Activated CD4-positive, alpha-beta T cell treated with anti-CD3 and anti-CD28 coated beads, Interleukin-2, amount 50 U/mL, for 16 hours (primary cell): ENCODE measurements at places on chromosomes 7 and 10.

DNA sequence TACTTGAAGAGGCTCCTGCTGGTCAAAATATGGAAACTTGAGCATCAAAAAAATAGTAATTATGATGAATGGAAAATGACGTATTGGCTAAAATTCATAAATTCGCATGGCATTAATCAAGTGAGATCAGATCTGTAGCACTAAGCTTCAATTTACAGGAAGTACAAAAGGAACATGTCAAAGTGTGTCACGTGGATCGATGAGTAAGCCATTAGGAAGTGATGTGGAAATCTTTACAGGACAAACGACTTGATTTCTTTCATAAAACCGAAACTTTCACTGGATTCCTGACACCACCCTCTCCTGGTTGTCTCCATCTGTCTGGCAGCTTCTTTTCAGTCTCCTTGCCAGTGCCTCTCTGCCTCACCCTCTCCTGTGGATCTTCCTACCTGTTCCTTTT, 25.8 kb downstream of the AKR1C8 start:
- no peak for DNase-seq

GRCh38 chr7:55478700-55479099, 93.6 kb downstream of the VOPP1 start:
- DNase-seq: no peak

GRCh38 chr7:66503551-66504031, 125.1 kb upstream of the KCTD7 start:
- DNase-seq: no peak

DNA sequence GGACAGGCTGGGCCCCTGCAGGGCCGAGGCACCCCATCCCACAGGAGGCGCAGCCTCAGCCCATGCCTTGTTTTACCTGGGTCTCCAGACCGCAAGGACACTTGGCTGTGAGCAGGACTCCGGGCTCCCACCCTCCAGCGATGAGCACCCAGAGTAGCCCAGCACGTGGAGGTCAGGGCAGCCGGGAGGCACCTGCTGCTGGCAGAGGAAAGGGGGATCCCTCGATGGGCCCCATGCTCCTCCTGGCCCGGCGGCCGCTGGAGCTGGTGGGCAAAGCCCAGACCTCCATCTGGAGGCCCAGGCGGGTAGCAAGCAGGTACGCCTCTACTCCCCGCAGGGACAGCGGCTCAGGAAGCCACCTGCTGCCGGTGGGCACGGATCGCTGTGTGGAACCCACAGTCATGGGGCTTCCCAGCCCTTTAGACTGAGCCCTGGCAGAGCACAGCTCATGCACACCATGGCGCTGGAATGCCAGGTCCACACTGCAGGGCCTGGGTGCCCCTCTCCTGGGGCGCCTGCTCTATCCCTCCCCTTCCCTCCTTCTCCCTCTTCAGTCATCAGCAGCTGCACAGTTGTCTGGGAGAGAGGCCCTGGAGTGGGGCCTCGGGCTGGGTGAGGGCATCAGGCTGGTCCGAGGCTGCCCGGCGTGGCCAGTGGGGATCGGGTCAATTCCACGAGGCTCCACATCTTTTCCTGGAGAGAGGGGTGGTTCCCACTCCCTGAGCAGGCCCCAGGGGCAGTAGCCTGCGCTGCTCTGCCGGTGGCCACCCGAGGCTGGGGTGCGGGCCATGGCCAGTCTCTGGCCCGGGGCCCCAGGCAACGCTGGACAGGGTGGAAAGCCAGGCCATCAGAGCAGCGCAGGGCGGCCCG, 65.7 kb downstream of the PWWP2B start:
- DNase-seq: no peak

DNA sequence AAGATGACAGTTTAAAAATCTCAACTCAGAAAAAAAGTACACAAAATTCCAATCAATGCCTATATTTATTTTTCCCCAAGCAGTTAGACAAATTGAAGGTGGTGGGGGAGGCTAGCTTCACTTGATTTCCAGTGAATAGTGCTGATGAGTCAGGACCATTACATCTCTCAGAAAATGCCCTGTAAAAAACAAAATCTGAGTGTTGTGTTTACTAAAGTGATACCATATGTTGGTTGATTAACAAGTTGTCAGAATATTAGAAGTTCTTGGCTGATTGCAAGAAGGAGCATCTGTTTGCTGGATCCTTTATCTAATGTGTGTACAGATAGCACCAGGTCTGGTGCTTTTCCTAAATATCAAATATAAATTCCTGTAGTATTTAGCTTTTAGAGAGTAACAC, 31.3 kb upstream of the KIAA1217 start:
- no peak for DNase-seq

GRCh38 chr7:87759501-87759900, 116.7 kb downstream of the SLC25A40 start:
- no peak for DNase-seq
